Stimulated activated CD4-positive, alpha-beta T cell treated with anti-CD3 and anti-CD28 coated beads, Interleukin-2, amount 100 ng/mL, for 4 hours (primary cell): ENCODE measurements at places on chromosomes 3 and 15.

GRCh38 chr3:17258823-17259436, 374.2 kb downstream of the PLCL2 start:
- peak; percentile 1 for DNase-seq

- DNase-seq: no peak
These were observed 871.9 kb downstream of the GBE1 start for GRCh38 chr3:80889535-80889934.

DNA sequence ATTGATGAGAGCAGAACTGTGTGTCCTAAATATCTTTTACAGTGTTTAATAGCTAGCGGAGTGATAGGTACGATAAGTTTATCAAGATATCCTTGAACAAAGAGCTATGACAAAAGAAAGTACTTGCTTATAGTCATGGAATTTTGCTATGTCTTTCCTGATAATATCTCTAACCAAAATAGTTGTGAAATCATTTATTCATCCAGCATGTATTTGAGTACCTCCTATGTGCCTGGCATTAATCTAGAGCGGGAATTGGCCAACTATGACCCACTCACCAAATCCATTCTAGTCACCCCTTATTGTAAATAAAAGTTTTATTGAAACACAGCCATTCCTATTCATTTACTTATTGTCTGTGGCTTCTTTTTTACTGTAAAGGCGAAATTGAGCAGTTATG, 46.6 kb downstream of the ZFAND6 start:
- no peak for DNase-seq

GRCh38 chr3:16842272-16843270, 42.2 kb upstream of the PLCL2 start:
- peak; percentile 44 for DNase-seq

DNA sequence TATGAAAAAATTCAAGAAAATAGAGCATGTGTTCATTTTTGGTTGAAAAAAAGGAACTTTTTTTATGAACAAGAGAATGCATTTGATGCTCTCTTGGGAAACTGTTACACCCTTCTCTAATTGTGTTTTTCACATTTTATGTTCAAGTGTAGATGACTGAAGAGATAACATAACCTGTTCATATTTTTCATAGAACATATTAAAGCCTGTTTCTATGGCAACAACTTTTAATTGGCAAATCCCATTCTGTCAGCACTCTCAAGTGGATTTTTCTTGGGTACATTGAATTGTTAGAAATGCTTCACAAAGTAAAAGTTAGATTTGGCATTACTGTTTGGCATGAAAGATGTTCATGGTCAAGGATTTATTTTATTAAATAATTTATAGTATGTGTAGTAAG, 117.5 kb downstream of the MBNL1 start:
- DNase-seq: no peak

- no peak for DNase-seq
These were observed 37.5 kb downstream of the TPM1 start for GRCh38 chr15:63079947-63080626.

DNA sequence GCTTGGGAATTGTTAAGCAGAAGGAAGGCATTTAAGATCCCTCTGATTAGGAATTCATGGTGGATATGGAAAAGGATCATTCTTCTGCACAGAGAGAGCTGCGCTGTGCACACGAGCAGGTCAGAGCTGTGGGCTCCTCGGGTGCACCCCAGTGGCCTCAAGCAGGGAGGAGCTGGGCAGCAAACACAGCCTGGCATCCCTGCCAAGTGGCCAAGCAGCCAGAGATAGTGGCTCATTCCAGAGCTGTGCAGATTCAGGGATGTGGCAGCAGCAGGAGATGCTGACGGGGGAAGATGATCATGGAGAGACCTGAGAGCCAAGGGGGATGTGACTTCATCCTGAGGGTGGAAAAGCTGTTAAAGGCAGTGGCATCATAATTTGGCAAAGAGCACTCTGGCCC, 55.9 kb downstream of the LRRK1 start:
- no peak for DNase-seq

DNA sequence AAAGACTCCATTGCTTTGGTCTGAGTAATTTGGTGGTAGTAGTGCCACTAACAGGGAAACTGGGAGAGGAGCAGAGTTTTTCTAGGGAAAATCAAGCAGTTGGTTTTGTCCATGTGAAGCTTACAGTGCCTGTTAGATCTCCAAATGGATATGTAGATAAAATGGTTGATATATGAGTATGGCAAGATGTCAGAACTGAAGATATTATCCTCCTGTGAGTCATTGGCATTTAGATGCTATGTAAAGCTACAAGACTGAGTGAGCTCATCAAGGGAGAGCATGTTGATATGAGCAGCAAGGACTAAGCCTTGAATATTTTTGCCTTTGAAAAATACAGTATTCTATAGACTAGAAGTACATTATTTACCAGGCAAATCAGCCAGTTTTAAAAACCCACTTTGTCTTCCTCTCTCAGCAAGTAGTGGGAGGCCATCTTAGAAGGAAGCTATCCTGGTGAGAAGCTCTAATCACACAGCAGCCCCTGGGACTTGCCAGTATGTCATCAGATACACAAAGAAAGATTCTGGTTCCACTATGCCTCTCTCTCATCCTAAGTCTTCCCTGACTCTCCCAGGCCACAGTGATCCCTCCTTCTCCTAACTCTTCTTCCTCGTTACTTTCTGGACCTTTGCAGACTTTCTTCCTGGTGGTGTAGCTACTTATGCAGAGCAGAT, 77.4 kb upstream of the ANKRD28 start:
- no peak for DNase-seq

- DNase-seq: no peak
These were observed 11.0 kb upstream of the C3orf49 start for GRCh38 chr3:63807961-63808565.

- DNase-seq: no peak
These were observed 70.4 kb downstream of the LSM3 start for GRCh38 chr3:14248849-14249523.

DNA sequence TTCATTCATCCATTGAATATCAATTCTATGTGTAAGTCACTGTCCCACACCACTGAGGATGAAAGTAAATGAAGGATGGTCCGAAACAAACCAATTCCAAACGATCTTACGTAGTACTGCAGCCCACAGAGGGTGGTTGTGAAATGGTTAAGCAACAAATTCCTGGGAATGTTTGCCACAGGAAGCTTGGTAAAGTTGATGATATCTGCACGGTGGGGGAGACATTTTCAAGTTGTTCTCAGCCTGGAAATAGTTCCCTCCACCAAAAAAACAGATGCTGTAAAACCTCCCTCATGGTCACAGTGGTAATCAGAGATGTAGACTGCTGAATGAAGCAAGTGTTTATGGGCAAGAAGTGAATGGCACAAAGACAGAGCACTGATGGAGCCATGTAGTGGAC, 35.9 kb upstream of the BNC1 start:
- DNase-seq: no peak

DNA sequence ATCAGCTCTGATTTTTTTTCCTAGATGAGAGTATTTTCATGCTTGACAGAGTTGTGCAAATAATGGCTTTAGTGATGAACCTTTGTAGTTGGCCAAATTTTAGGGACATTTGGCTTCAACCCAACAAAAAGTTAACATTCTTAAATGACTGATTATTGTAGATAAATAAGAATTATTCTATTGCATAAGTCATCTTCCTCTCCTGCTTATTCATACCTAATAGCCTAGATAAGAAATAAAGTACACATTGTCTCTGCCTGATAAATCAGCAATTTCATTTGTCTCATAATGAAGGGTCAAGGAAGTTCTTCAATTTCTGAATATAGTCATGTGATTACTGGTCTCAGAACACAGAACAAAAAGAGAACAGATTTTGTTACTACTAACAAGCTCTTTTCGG, 428.9 kb upstream of the IL12A start:
- DNase-seq: no peak

- DNase-seq: no peak
These were observed 132.2 kb upstream of the TSC22D2 start for GRCh38 chr3:150275941-150276340.

GRCh38 chr3:61742006-61742405, 180.6 kb downstream of the PTPRG start:
- DNase-seq: no peak

- DNase-seq: no peak
These were observed 481 bp downstream of the AP4E1 start for GRCh38 chr15:50909010-50909317.

- DNase-seq: no peak
These were observed 42.8 kb upstream of the SECISBP2L start for GRCh38 chr15:49088996-49089395.

- no peak for DNase-seq
These were observed 454.7 kb downstream of the SQOR start for GRCh38 chr15:46089467-46089935.

GRCh38 chr15:40918146-40918798, 10.9 kb upstream of the DLL4 start:
- no peak for DNase-seq

DNA sequence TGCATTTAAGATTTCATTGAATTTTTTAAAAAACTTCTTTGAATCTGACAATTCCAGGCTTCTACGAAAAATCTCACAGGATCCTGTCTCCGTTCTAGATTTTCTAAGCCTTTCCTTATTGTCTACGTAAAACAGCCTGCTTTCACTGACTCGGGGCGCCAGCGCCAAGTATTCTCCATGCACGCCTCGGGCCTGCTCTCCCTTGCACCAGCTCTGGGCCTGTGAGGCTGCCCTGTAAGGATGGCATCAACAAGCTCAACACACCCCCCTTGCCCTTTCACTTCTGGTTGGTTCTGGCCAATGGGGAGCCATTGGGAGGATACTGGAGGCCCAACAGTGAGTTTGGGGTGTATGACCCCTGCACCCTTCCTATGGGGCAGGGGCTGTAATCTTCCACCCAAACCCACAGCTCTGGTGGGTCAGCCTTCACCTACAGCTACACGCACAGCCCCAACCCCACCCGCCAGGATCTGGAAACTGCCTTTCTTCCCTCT, 47.8 kb downstream of the SLC41A3 start:
- DNase-seq: no peak

- DNase-seq: no peak
These were observed 25.2 kb downstream of the GP9 start for GRCh38 chr3:129085818-129086217.

DNA sequence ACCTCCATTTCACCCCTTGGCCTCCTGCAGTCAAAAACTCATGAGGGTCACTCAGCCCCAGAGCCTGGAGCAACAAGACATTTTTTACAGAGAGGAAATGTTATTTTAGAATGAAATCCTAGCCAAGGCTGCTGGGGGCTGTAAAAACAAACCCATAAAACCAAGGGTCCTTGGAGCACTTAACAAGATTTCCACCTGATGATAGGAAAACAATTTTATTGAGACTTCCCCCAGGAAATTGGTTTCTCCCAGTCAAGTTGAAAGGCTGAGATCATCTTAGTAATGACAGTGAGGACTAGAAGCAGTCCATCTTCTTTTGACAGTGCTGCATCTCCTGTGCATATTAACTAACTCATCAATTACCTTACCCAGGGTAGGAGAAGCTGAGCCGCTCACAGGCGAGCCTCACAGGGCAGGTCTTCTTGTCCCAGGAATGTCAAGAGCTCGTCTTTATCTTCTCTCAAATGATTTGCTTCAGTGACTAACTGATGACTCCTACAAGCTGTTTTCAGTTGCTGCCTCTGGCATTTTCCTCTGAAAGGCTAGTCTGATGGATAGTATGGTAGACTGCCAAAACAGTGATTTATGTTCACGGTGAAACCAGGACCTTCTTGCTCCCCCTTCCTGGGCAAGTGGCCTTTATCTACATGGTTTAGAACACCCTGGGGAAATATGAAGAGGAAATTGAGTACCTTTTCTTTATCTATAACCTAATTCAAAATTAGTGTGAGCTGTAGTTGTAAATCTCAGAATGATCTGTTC, 34.6 kb upstream of the AEN start:
- DNase-seq: no peak

DNA sequence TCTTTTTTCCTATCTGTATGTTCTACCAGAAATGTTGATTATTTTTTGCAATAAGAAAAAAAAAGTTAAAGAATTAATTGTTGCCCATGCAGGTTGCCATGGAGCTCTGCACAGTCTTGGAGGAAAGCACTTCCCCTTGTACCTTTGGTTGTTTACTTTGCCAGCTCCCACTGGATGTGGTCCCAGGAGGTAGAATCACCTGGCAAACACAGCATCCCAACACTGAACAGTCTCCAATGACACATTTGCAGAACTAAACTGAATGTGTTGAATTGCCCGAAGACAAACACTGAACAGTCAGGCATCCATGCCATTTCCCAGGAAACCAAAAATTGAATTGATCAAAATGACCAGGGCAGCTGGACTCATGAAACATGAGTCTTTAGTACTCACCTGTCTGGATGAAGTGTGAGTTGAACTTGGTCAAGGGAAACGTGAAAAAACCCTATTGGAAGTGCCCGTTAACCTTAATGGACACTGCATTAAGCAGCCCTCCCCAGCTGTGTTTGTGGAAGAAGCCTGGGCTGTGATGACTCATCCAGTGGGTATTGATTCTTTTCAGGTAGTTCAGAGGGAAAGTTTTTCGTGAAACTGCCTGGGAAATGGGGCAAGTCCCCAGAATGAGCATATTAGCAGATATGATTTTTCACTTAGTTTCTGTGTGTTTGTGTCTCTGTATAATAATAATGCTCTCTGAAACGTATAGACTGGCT, 284.7 kb upstream of the STT3B start:
- DNase-seq: no peak

GRCh38 chr3:9955611-9956352, 3.6 kb upstream of the PRRT3 start:
- DNase-seq: no peak

DNA sequence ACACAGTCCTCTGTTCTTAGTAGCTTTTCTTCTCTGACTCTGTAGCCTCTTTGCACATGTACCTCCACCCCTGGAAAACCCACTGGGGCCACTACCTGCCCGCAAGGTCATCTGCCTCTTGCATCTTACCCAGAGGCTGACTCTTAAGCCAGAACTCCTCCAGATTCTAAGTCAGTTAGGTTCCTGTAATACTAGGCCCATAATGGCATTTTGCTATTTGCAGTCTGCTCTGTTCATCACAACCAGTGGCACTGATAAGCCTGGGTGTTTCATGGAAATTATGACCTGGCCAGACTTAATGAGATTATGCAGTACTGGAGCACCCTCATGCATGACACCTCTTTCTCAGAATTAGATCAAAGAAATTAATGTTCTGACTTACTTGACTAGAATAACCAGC, 31.7 kb upstream of the ATG7 start:
- peak; percentile 15 for DNase-seq

GRCh38 chr3:197458906-197459470, 96.8 kb downstream of the BDH1 start:
- no peak for DNase-seq

GRCh38 chr3:36429986-36430485, 49.7 kb downstream of the STAC start:
- no peak for DNase-seq

DNA sequence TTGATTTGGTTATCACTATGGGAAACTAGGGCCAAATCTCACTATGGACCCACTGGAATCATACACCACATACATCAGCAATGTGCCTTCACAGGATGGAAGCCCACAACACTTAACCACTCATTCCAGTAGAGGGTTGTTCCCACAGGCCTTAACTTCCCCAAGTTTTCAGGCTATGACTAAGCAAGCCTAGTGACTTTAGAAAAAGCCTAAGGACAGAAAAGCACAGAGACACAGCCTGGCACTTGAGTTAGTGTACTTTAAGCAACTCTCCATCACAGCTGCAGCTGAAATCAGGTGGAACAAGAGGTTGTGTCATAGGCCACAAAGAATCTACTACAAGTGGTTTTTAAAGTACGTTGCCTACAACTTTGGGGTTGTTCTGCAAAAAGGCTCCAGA, 128.7 kb downstream of the LRRN1 start:
- DNase-seq: no peak
